ENCODE measurements at places on chromosomes 2 and 18.

- no peak for DNase-seq
Measured at GRCh38 chr2:197076652-197077051, 150.1 kb upstream of the PGAP1 start.

DNA sequence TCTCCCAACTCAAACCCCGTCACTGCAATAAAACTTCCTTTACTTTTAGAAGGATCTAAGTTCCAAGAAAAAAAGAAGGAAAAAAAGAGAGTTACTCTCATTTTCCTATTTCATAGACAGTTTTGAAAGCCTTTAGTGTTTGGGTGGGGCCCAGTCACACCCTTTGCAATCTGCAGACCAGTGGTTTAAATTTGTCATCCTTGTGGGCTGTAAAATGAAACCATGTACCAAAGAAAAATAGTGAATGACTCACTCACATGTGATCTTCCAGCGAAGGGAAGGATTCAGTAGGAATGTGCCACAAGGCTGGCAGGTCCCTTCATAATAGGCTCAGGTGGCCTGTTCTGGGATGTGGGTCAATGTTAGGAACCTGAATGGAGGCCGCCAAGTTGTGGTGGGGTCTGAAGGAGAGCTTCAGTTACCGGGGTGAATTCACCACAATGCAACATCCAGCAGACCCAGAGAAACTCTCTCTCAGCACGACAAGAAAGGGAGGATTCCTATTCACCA, 28.3 kb downstream of the ANXA4 start:
- peak; percentile 59 for DNase-seq

GRCh38 chr2:98815795-98816194, 84.9 kb upstream of the MGAT4A start:
- no peak for DNase-seq

- DNase-seq: no peak
Measured at GRCh38 chr18:54888933-54889332, 60.7 kb downstream of the RAB27B start.

DNA sequence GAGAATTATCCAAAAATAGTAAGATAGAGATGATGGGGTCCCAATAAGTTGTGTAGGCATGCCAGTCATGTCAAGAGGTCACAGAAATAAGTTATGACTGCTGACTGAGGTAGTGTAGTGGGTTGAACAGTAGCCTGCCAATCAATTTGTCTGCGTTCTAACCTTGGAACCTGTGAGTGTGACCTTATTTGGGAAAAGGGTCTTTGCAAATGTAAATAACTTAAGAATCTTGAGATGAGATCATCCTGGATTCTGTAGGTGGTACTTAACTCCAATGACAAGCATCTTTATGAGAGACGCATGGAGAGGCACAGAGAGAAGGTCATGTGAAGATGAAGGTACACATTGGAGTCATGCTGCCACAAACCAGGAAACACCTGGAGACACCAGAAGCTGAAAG, 31.0 kb downstream of the ACVR1 start:
- DNase-seq: no peak

- DNase-seq: no peak
Measured at GRCh38 chr2:100902817-100903405, 83.0 kb downstream of the NPAS2 start.

- no peak for DNase-seq
Measured at GRCh38 chr2:237720957-237721356, 77.6 kb upstream of the RBM44 start.

DNA sequence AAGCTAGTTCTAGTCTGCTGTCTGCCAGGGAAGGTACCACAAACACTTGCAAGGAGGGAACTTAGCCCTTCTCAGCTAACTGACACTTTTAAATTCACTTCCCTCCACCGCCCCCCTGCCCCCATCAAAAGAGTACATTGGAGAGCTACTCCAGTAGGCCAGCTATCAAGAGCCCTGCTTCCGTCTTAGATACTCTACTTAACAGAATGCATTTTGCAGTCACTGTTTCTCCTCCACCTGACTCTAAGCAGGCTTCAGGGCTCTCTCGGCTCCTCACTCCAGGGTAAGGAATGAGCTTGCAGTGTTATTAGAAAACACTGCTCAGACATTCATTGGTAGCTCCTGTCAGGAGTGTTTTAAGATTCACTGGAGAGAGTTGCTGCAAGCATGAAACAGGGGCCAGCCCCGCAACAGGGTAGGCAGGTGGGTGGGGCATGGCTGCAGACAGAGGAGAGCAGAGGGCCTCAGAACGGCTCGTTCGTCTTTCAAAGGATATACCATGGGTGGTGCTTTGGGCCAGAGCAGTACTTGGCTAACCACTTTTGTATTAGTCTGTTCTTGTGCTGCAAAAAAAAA, 35.3 kb upstream of the PDCL3 start:
- DNase-seq: no peak

GRCh38 chr2:37885329-37885993, 39.6 kb upstream of the RMDN2 start:
- no peak for DNase-seq

Measured in CD4-positive, alpha-beta T cell treated with Interleukin-4 for 4 hours (primary cell).